Motor neuron (in vitro differentiated cells): ENCODE measurements at places on chromosomes 2 and 18. TPM values are rescaled to one million over a fixed set of nuclear protein-coding genes. Genes with fewer than 3 reads are reported as not detected.

The BOLL gene
- 0.29 and 0.57 TPM in 2 replicates for total RNA-seq

DNA sequence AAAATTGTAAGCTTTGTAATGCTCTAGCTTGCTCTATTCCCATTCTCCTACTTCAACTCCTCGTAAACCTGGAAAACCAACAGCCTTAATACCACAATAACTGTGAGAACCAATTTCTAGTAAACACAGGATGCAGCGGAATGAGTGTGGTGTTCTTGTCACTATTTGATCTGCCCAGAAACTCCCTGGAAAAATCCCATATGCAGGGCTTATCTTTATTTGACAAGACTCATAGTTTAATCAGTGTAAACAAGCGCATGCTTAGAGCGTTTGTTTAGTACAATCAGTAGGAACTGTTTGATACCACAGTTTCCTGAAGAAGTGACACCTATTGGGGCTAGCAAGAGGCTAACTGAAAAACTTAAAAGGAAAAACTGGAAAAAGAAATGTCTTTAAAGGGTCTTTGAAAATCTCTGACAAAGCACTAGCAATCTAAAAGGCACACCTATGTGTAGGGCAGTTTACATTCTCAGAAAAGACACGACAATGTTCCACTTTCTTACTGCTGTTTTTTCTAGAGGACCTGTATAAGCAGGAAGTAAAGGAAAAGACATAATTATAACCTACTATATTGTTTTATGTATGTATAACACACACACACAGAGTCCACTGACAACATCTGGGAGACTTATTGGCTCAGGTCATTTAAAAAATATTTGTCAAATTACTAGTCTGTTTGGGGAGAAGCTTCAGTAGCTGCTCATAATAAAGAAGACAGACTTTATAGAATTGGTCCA, 241.4 kb upstream of the KLHL14 start:
- no peak for ATAC-seq

- no peak for ATAC-seq
Observed at GRCh38 chr2:208142925-208143799, 2.8 kb downstream of the CRYGB start.

- no peak for ATAC-seq
Observed at GRCh38 chr2:172478353-172478752, 51.0 kb downstream of the ITGA6 start.

- no peak for ATAC-seq
Observed at GRCh38 chr2:174336501-174337336, 2.0 kb downstream of the SP9 start.

GRCh38 chr2:31344447-31344846, 70.1 kb downstream of the XDH start:
- no peak for ATAC-seq

- no peak for ATAC-seq
Observed at GRCh38 chr18:79371561-79372121, 24.1 kb upstream of the NFATC1 start.
